ENCODE measurements at places on chromosomes 6 and 20.

DNA sequence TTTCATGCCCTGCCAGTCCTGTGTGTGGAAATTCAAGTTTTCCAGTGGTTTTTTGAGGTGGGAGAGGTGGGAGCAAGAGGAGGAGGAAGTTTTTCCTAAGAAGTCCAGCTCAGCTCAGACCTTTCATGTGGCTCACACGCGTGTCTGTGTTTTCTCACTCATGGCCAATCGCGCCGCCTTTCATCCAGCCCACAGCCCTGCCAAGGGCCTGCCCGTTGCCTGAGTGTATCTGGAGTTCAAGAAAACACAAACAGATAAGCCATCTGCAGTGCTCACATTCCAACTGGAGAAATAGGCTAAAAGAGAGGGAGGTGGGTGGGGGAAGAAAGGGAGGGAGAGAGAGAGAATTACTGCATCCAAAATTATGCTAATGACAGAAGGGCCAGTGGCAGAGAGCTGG lies 12.6 kb upstream of the MPC1 start:
- no peak for DNase-seq

DNA sequence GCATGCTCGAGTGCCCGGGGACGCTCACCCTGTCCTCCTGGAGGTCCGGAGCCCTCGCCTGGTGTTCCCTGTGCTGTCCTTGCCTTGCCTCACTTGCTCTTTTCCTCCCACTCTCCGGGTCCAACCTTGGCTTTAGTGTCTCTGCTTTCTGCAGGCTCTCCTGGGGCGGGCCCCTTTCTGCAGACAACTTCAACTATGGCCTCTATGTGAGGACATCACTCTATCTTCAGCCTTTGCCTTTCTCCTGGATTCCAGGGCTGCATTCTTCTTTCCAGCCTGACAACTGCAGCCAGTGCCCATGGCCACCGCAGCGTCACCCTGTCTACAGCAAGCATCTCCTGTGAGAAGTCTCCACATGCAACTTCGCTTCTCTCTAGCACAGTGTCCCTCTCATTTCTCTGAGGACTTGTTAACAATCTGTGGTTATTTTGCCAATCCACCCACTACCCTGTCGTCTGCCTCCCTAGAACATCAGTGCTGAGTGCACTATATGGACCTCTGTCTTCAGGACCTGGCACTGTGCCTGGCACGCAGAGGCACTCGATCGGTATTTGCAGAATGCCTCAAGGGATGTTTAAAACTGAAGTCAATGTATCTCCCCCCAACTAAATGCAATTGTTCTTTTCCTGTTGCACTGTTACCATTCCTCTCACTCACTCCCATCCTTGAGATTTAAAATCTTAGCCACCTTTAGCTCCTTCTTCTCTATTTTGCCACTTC lies 35.9 kb downstream of the FOXC1 start:
- no peak for DNase-seq

DNA sequence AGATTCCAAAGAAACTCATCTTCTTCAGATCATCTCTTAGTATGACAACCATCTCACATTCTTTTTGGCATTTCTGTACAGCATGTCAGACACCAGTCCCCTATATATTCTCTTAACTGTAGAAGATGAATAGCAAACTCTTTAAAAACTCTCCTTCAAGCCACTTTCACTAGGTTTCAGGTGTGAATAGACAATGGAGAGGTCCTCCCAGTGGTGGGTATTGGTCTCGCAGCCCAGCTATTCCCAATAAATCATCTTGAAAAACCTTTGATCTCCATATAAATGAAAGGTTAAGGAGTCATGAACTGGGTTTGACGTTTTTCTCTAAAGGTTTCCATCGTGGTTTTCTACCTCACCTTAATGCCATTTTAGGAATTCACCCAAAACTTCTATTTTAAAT lies 180.0 kb downstream of the GJA1 start:
- no peak for DNase-seq

- DNase-seq: no peak
These were observed 10.8 kb upstream of the NNAT start for GRCh38 chr20:37510226-37510625.

GRCh38 chr20:1820138-1821079 lies 74.8 kb upstream of the SIRPA start:
- no peak for DNase-seq

- DNase-seq: peak; percentile 43
These were observed at the start of gene BTN3A1 for GRCh38 chr6:26401987-26402658. Gene BTN3A1 (plus strand): TSS chr6:26402275. CDS start chr6:26405564, 3,289 bp downstream.

GRCh38 chr6:90393232-90393884 lies 96.7 kb upstream of the BACH2 start:
- DNase-seq: peak; percentile 53

DNA sequence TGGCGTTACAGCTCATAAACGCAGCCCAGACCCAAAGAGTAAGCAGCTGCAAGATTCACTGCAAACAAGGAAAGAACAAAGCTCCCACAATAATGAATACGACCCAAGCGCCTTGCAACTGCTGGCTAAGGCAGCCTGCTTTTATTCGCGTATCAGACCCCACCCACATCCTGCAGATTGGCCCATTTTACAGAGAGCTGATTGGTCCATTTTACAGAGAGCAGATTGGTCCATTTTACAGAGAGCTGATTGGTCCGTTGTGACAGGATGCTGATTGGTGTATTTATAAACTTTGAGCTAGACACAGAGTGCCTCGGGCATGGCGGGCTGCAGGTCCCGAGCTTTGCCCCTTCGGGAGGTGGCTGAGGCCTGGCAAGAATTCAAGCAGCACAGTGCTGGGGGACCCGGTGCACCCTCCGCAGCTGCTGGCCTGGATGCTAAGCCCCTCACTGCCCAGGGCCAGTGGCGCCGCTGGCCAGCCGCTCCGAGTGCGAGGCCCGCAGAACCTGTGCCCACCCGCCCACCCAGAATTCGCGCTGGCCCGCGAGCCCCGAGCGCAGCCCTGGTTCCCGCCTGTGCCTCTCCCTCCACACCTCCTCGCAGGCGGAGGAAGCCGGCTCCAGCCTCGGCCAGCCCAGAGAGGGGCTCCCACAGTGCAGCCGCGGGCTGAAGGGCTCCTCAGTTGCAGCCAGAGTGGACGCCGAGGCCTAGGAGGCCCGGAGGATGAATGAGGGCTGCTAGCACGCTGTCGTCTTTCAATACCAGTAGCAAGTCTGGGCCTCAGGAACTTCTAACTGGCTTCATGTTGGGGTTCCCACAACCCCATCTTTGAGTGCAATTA lies 11.2 kb upstream of the RPS10 start:
- no peak for DNase-seq

GRCh38 chr6:104603108-104603745 lies 256.5 kb downstream of the HACE1 start:
- no peak for DNase-seq

GRCh38 chr6:73109659-73110058 lies 115.6 kb downstream of the KHDC1L start:
- no peak for DNase-seq

DNA sequence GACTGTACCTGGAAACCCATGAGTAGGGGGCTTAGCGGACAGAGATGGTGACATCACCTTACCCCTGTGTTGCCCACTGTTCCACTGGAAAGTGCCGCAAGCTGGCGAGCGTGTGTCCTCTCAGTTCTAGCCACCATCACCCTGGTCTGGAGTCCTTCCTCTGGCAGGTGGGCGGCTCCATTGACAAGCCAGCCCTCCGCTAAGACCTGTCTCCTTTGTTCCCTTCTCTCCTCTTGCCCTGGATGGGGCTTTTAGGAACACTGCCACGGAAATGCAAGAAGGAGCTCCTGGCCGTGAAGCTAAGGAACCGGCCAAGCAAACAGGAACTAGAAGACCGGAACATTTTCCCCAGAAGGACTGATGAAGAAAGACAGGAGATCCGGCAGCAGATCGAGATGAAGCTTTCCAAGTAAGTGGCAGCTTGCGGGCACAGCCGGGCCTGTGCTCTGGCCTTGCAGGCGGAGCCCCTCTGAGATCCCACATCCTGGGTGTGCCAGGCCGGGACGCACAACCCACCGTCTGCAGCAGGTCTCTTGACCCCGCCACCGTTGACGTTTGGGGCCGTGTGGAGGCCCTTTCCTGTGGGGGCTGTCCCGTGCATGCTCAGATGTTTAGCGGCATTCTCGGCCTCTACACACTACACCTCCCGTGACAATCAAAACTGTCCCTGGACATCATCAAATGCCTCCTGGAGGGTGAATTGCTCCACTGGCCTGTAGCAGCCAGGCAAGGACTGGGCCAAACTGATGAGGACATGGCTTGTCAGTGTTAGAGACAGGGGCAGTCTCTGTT lies 127.5 kb downstream of the SYCP2 start:
- DNase-seq: no peak

- no peak for DNase-seq
These were observed 125.0 kb downstream of the TBX18 start for GRCh38 chr6:84639396-84639795.

DNA sequence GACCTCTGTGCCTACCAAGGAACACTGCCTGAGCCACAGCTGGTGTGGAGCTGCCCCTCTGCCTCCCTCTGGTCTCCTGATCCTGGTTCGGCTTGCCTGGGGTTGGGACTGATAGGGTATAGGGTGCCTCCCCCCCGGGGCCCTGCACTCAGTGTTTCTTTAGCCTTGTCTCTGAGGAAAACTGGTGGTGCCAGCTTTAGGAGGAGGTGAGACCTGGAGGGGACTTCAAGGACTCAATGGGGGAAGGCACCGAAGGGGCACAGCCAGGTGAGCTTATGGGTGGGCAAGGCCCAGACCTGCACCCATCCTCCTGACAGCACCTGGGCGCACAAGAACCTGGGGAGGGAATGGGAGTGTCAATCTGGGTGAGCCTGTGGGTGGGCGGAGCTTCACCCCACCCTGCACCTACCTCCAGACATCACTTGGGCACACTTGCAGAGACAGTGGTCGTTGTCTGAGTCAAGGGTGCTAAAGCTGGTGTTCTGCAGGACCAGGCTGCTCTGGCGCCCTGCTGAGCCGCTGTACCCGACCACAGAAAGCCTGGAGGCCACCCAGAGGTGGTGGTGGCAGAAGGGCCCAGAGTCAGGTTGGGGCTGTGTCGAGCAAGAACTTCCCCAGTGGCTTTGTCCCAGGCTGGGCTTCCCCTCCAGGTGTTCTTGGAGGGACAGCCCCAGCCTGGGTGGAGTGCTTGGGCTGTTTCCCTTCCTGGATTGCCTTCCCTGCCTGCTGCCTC lies 40.5 kb downstream of the FAM110A start:
- DNase-seq: no peak

GRCh38 chr20:18046535-18046934 lies 11.2 kb downstream of the OVOL2 start:
- no peak for DNase-seq

DNA sequence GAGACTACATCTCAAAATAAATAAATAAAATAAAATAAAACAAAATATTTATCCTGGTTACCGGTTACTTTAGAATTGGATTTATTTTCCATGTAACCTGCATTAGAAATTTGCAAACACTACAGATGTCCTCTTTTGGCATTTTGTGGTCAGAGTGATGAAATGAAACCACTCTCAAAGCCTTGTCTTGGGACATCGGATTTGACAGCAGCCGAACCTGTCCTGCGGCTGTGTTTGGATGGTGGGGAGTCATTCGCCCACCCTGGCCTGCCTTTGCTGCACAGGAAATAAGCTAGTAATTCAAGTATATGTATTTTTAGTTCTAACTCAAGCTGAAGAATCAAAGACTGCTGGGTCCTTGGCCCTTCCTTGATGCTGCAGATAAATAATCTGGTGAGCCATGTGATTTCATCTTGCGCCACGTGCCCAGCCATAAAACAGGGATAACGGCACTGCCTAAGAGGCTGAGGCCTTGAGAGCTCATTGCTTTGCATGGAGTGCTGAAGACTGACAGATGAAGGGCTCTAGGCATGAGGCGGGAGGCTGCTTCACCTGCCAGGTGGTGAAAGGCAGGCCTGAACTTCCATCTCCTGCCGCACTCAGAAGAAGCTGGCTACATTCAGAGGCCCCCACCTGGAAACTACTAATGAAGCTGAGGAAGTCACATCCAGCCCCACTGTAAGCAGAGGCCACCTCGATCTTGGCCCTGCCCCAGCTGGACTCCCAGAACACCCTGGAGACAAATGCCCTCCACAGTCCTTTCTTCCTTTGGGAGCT lies 76.9 kb downstream of the NOL4L start:
- no peak for DNase-seq

DNA sequence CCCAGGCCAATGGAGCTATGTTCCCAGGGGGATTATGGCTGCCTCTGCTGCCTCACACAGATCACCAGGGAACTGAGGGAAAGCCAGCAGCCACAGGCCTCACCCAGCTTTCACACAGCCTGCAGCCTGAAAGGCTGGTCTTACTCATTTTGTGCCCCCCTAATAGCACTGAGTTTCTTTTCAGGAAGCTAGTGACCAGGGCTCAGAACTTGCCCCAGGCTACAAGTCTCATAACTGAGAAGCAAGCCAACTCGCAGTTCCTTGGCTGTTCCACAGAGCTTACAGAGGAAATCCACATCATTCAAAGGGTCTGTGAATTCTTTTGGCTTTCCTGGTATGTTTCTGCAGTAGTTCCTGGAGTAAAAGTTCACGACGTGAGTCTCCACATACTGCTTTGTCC lies 524.8 kb upstream of the GJE1 start:
- no peak for DNase-seq

GRCh38 chr6:145548933-145549648 lies 186.2 kb downstream of the EPM2A start:
- no peak for DNase-seq

DNA sequence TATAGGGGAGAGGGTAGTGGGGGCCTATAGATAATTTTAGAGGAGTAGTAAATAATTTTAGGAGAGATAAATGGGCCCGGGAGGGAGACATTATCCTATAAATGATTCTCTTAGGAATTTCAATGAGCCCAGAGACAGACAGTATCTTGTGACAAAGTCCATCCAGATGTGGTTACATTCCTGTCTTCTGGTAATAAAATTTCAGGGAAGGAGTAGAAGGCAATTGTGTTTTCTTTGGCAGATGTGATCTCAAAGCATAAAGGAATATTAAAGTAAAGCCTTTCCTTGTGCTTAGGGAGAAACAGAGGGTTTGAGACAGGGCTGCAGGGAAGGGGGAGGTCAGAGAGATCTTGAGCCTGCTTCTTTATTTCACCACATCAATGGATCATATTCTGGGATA lies 979.8 kb upstream of the GJE1 start:
- DNase-seq: no peak

DNA sequence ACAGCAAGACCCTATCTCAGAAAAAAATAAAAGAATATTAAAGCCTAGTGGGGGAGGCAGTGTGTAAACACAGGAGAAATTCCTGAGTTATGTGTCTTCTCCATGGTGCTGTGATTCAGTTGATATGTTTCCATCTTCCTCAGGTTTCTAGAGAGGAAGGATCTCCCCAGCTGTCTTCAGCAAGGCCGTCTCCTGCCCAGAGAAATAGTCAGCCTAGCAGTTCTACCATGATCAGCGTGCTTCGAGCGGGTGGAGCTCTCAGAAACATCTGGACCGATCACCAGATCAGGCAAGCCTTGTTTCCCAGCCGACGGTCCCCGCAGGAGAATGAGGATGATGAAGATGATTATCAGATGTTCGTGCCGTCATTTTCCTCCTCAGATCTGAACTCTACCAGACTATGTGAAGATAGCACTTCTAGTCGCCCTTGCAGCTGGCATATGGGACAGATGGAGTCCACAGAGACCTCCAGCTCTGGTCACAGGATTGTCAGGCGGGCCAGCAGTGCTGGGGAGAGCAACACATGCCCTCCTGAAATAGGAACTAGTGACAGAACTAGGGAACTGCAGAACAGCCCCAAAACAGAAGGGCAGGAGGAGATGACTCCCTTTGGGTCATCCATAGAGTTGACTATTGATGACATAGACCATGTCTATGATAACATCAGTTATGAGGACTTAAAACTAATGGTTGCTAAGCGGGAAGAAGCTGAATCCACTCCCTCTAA lies 34.9 kb upstream of the MTHFD1L start:
- no peak for DNase-seq

GRCh38 chr6:147793871-147794643 lies 285.6 kb downstream of the SAMD5 start:
- DNase-seq: no peak

GRCh38 chr20:53660947-53661381 lies 67.3 kb upstream of the ZNF217 start:
- DNase-seq: no peak

Measured in stimulated activated CD4-positive, alpha-beta T cell treated with anti-CD3 and anti-CD28 coated beads, Interleukin-12 subunit alpha, Interleukin-12 subunit beta, amount 100 ng/mL, for 24 hours (primary cell).